ENCODE measurements at places on chromosomes 2 and 18.

DNA sequence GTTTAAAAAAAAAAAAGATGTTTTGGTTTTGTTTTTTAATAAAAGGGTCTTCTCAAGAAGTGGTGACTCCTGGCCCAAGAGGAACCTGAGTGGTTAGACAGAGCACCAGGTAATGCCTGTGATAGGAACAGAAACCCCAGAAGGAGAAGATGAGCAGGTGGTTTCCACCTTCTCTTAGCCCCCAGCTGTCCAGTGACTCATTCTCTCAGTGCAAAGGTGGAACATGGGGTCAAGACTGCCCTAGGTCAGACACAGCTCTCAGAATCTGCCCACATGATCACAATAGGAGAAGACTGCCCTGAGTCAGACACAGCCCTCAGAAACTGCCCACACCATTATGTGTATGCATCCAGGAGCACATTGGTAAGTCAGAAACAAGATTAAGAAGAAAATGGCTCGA lies 61.8 kb downstream of the TBC1D8 start:
- DNase-seq = no peak

- no peak for DNase-seq
These were observed 134.8 kb upstream of the DOCK10 start for GRCh38 chr2:225177098-225177497.

GRCh38 chr2:31337860-31338259 lies 76.7 kb downstream of the XDH start:
- DNase-seq = no peak

DNA sequence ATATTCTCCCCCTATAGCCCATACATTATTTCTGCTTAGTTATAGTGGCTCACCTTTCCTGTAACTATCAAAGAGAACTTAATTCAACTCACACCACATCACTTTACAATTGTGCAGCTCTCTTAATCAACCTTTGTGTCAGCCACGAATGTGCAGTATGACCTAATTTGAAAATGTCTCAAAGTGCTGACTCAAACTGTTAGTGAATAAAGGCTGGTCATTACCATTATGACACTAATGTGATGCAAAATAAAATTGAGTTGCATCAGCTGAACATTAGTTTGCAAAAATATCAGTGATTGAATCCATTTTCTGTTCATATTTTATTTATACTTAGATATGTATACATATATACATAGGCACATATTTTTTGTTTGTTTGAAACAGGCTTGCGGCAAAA lies 251.8 kb downstream of the MEIS1 start:
- no peak for DNase-seq

GRCh38 chr2:102489646-102490045 lies 16.6 kb downstream of the SLC9A4 start:
- no peak for DNase-seq

DNA sequence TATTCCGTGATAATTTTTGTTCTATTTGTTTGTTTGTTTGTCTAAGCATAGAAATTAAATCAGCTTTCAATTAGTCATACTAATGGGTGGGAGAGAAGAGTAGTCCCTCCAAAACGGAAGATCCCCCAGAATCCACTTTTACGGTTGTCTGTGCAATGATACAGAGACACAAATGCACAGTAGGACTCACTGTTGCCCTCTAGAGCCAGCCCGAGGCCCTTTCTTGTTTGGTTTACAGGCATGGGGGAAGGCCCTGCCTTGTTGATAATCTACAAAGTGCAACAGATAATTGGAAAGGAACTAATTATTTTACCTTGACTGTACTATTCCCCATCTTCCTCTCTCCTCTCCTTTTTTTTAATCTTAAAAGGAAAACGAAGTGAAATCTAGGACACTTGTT lies 121.1 kb downstream of the ACOXL start:
- no peak for DNase-seq

DNA sequence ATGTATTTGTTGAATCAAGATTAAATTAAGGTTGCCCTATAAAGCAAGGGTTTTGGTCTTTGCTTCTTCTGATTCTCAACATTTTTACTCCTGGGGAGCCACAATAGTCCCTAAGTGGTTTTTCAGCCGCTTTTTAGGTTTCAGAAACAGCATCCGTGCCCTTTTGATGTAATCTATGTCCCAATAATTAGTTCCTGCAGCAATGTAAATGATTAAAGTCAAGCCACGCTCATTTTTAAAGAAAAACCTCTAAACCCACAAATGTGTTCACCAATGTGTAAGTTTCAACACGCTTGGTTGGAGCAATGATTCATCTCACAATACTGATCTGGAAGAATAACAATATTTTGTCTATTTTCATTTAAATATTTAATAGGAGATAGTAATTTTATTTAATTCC lies 5.6 kb downstream of the ARL4C start:
- DNase-seq = no peak

DNA sequence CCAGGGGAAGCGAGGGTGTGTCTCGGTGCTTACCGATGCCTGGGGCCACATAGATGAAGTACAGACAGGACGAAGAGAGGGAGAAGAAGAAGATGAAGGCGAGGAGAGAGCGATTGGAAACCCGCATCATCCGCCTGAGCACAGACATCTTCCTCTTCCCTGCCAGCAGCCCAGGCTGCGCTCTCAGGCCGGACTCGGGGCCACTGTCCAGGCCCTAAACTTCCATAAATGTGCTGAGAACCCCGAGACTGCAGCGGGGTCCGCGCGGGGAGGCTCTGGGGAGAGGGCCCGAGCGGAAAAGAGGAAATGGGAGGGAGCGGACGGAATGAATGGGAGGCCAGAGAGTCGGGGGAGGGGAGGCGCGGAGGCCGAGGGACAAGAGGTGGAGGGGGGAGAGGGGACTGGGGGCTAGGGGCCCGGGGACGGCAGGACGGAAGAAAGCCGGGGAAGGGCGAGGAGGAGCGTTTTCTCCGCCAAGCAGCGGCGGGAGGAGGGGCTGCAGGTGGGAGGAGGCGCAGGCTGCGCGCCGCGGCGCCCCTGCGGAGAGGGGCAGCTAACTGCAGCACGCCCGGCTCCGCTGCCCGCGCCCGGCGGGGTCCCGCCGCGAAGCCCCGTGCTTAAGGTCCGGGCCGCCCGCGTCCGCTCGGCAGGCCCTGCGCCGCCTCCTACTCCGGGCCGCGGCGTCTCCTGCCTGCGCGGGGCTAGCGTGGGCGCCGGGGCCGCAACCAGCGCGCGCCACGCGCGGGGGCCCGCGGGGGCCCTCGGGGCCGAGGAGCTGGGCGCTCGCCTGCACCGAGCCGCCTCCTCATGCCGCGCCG lies at the start of gene B4GALT6:
Gene B4GALT6 (minus strand): TSS at position 303 of the 818 bp plus-strand sequence. CDS start 155 bp downstream, at position 148.
- no peak for DNase-seq

GRCh38 chr2:182186132-182186735 lies 200.6 kb downstream of the PPP1R1C start:
- DNase-seq = no peak

DNA sequence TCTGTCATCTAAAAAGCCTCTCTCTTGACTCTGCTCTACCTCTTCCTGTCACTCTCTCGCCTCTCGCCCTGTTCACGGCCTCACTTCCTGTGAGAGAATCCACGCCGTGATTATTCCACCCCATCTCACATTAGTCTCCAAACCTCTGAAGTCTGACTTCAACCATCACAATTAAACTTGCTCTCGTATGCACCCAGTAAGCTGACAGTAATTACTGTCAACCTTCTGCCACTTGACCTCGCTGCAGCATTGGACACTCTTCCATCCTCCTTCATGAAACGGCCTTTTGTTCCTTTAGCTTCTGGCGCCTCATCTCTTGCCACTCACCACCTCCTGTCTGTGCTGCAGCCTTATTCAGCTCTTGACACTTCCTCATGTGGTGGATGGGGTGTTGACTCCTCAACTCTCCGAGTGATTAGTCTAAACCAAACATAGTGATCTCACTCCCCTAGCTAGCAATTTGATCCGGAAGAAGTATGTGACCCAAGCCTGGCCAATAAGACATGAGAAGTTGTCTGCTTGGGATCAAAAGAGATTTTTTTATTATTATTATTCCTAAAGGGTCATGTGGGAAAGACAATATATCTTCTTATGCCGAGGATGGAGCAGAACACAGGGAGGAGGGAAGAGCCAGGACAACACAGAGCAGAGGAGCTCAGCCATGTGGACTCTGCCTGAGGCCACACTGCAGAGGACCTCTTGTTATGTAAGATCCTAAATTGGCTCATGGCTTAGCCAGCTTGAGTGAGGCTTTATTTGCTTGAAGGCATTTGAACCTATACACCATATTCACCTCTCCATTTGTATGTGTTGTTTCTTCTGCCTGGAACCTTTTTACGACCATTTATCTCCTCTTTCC lies 38.4 kb upstream of the MYO1B start:
- DNase-seq = peak; percentile 7

- DNase-seq = no peak
These were observed 44.5 kb downstream of the PHLPP1 start for GRCh38 chr18:62759704-62760402.

DNA sequence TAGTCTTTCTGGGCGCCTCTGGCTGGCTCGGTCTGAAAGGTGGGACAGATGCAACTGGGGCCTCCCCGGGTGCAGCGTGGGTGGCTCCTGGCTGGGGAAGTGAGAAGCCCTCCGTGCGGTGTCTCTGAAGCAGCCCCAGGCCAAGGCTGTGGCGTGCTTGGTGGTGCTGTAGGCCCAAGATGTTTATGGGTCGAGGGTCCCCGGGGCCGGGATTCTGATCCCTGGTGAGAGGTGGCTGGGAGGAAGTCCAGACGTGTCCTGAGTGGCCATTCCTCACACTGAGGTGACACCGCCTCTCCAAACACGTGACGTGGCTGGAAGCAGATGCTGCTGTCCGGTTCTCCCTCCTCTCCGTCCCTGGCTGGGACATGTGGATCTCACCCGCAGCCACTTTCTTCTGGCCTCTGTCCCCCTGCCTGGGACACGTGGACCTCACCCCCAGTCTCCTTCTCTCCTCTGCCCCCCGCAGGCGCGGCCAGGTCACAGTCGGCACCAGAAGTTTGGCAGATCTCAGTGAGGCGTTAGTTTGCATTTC lies 12.6 kb downstream of the RTP5 start:
- DNase-seq = no peak

DNA sequence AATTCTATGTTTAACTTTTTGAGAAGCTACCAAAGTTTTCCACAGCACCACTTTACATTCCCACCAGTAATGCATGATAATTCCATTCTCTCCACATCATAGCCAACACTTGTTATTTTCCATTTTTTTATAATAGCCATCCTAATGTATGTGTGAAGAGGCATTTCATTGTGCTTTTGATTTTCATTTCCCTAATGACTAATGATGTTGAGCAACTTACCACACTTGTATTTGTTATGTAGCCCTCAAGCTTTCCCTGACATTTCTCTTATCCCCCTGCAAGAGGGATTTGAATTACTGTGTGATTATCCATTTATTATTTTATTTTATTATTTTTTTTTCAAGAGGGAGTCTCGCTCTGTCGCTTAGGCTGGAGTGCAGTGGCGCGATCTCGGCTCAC lies 23.6 kb upstream of the SOS1 start:
- DNase-seq = no peak

- DNase-seq = no peak
These were observed 2.8 kb upstream of the RMP24 start for GRCh38 chr18:35969676-35970075.

DNA sequence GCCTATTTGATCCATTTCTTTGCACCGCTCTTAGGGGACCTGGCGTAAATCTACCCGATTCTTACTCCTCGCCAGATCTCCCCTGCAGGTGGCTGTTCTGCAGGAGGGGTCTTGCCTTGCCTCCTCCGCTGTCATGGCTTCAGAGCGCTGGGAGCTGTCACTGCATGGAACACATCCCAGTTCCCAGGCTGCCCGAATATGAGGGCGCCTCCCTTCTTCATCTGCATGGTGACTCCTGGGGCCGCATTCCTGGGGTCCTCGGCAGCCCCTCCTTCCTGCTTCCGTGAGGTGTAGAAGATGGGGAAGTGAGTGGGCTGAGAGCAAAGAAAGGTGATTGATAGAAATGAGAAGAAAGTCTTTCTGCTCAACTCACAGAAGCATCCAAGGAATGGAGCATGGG lies 27.3 kb upstream of the COPS8 start:
- no peak for DNase-seq

DNA sequence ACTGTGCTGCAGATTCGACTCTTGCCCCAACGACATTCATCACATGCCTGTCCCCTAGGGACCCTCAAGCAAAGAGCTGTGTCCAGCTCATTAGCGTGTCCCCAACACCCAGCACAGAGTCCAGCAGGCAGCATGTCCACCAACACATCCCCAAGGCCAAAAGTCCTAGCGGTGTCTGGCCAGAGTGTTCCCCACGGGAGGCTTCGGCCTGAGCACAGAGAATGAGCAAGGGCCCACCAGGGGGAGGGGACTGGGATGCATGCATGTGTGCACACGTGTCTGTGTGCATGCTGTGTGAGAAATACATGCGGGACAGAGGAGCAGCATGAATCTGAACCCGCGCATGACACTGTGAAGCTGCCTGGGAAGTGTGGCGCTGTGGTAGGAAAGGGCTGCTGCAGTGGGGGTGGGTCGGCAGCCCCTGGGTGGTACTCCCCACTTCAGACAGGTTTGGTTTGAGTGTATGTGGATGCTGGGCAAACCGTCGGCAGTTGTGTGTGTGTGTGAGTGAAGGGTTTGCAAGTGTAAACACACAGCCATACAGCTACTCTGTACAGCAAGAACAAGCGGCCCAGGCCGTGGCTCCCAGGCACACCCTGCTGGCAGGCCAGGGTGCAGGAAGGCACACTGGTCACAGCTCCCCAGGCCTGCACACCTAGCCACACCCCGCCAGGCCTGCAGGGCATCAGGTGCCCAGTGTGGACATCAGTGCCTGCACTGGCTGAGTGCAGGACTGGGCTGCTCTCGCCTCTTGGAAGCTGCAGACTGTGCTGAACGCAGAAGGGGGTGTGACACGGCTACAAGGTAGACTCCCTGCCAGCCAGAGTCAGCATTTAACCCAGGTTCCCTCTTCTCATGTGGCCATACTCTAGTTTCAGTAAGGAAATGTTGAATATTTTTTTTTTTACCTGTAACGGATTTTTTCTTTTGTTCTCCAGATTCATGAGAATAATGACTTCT lies 19.5 kb upstream of the HES6 start:
- no peak for DNase-seq

- DNase-seq = no peak
These were observed 77.3 kb downstream of the LONRF2 start for GRCh38 chr2:100244881-100245605.

- DNase-seq = no peak
These were observed 37.4 kb upstream of the RAPGEF4 start for GRCh38 chr2:172698041-172698863.

DNA sequence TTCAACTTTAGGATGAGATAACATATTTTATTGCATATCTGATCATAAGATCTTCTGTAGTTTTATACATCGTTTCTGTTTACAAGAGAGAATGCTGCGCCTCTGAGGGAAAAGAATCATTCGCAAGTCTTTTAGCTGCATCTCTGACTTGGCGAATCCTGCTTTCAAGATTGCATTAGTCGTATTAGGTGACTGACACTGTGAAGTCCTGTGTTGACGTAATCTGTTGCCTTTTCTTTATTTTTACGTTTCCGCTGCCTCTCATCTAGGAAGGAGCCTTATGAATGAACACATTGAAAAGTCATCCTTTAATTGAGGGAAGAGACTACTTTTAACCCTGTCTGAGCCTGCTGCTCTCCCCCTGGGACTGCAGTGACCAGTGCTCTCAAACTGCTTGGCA lies 101.5 kb downstream of the LDLRAD4 start:
- no peak for DNase-seq

GRCh38 chr2:56382466-56382865 lies 198.7 kb downstream of the CCDC85A start:
- no peak for DNase-seq

- no peak for DNase-seq
These were observed 143.5 kb downstream of the AQP4 start for GRCh38 chr18:26721854-26722564.

GRCh38 chr18:13500227-13500865 lies 226.0 kb downstream of the FAM210A start:
- DNase-seq = no peak

All from activated CD8-positive, alpha-beta memory T cell treated with anti-CD3 and anti-CD28 coated beads for 1 hour (primary cell).